ENCODE measurements at places on chromosomes 11 and 22. TPM values are rescaled to one million over a fixed set of nuclear protein-coding genes. Genes with fewer than 3 reads are reported as not detected.
A peak's percentile ranks its signal among the peaks of the same experiment; 100 is the strongest.

DNA sequence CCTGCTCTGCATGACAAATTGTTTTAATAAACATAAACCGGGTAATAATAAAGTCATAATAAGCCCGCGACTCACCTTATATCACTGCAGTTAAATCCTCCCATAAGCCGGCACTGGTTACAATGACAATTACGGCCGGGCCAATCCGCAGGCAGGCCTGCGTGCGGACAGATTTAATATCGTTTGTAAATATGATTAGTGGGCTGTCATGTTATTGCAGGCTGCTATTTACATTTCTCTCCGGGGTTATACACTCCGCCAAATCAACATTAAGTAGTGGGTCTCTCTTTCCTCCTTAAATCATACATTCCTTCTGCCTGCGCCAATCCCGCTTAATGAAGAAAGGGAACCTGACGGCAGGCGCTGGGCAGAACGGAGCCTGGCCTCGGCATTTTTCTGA lies 51.8 kb upstream of the LMO1 start:
- H3K36me3 ChIP-seq = no peaks in the 10 kb centered on the region
- H3K27ac ChIP-seq = no peak overlapping the region
- peaks cover 4% of the 10 kb centered on the region for H3K27me3 ChIP-seq
- DNase-seq = no peak

DNA sequence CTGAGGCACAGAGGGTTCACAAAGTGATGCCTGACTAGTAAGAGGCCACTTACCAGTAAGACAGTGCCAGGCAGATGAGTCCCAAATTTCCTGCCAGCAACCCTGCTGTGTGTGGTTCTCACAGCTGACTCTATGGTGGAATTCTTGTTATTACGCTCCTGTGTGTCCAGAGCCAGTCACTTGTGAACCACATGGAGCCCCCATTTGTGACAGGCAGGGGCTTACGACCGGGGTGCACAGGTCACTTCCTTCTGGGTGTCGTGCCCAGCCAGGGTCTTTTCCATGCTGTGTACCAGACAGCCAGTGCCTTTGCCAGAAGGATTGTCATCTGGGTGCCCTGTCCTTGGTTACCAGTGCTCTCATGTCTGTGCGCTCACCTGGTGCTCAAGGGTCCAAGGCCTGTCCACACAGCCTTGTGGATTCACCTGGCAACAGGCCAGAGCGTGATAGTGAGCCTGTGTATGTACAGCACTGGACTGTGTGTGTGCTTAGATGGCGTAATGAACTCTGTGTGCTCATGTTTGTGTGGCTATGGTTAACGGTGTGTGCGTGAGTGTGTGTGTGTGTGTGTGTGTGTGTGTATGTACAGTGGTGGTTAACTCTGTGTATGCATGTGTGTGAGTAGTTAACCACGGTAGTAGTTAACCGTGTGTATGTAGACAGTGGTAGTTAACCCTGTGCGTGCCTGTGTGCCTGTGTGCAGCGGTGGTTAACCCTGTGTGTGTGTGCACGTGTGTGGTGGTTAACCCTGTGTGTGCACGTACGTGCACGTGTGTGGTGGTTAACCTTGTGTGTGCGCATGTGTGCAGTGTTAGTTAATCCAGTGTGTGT lies 18.6 kb downstream of the GRAMD4 start:
- no peaks in the 10 kb centered on the region for H3K27me3 ChIP-seq
- H3K36me3 ChIP-seq = no peaks in the 10 kb centered on the region
- no peaks in the 10 kb centered on the region for H3K4me1 ChIP-seq
- H3K4me3 ChIP-seq = no peak overlapping the region
- DNase-seq = no peak

DNA sequence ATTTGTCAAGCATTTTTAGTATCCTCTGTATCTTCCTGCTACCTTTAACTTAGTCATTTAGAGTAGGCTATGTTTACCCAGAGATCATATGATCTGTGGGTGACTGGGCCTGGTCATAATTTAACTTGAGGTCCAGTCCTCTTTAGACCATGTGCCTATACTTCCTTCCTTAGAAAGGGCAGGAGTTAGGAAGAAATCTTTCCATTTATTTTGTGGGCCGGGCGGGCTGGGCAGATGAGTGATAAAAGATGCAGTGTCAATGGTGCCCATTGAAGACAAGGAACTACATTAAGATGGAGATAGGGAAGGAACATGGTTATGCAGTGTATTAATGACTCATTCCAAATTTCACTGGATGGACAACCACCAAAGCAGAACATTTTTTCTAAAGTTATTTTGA lies 30.9 kb upstream of the PDE3B start:
- peaks cover 40% of the 10 kb centered on the region for H3K4me1 ChIP-seq
- H3K27ac ChIP-seq = no peak overlapping the region
- DNase-seq = no peak
- no peaks in the 10 kb centered on the region for H3K27me3 ChIP-seq
- H3K36me3 ChIP-seq = peaks cover 57% of the 10 kb centered on the region

GRCh38 chr11:96051820-96052219 lies 127.9 kb upstream of the MTMR2 start:
- no peaks in the 10 kb centered on the region for H3K27me3 ChIP-seq
- peaks cover 71% of the 10 kb centered on the region for H3K4me1 ChIP-seq
- no peak for DNase-seq

DNA sequence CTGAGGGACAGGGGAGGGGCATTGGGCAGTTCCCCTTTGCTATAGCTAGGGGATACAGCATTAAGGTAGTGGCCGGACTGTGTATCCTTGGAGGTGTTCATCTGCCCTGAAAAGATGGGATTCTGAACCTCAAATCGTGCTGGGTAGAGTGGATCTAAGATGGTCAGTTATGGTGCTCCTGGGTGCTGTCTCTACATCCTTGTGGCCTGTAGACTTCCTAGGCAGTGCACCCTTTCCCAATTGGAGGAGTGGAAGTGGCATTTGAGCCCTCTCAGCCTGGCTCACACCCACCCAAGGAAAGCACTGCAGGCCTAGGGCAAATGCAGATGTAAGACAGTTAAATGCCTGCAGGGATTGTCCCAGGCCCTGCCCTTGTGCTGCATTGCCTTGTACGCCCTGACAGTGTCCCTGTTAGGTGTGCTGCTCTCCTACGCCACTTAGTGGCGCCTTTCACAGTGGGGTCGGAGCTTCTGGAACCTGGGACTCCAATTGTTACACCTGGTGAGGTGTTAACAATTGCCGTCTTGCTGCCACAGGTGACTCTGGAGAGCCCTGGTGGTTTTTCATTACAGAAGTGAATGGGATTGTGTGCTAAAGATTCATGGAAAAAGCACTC lies 35.0 kb downstream of the PPFIBP2 start:
- no peaks in the 10 kb centered on the region for H3K4me1 ChIP-seq
- no peaks in the 10 kb centered on the region for H3K27me3 ChIP-seq
- peak; percentile 54 for DNase-seq
- H3K27ac ChIP-seq = no peak overlapping the region
- H3K36me3 ChIP-seq = no peaks in the 10 kb centered on the region
- H3K4me3 ChIP-seq = no peak overlapping the region

GRCh38 chr11:63534076-63534475 lies 2.5 kb upstream of the PLAAT4 start:
- H3K36me3 ChIP-seq = no peaks in the 10 kb centered on the region
- no peak overlapping the region for H3K4me3 ChIP-seq
- H3K4me1 ChIP-seq = peaks cover 85% of the 10 kb centered on the region
- H3K27ac ChIP-seq = peak overlapping the region; percentile 40

DNA sequence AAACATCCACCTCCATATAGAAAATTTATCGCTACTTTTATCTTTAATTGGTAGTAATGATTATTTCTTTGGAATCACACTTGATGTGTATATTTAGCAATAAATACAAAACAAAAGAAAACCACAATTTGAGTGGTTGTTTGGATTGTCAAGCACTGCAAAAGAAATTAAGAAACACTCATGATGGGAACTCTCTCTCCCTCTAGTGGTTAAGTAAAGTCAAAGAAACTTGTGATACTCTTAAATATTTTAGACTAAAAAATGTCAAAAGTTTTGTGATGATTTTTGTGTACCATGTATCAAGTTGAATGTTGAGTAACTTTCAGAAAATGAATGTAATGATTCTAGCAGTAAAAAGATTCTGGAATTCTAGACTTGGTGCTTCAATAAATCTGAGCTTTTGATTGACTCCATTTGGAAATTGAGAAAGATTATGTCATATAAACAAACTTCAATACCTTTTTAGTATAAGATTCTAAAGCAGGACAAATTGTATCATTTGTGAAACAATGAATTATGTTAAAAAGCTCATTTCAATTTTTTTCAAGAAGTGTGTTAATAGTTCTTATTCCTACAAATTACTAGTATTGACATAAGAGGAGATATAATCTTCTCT lies 20.8 kb downstream of the MUC15 start:
- H3K36me3 ChIP-seq = no peaks in the 10 kb centered on the region
- no peaks in the 10 kb centered on the region for H3K4me1 ChIP-seq
- DNase-seq = no peak
- H3K27ac ChIP-seq = no peak overlapping the region
- no peaks in the 10 kb centered on the region for H3K27me3 ChIP-seq
- H3K4me3 ChIP-seq = no peak overlapping the region

- no peak for DNase-seq
- no peaks in the 10 kb centered on the region for H3K36me3 ChIP-seq
- H3K4me3 ChIP-seq = no peak overlapping the region
- no peak overlapping the region for H3K27ac ChIP-seq
- no peaks in the 10 kb centered on the region for H3K27me3 ChIP-seq
- no peaks in the 10 kb centered on the region for H3K4me1 ChIP-seq
Observed at GRCh38 chr11:22957786-22958185, 97.5 kb upstream of the CCDC179 start.

DNA sequence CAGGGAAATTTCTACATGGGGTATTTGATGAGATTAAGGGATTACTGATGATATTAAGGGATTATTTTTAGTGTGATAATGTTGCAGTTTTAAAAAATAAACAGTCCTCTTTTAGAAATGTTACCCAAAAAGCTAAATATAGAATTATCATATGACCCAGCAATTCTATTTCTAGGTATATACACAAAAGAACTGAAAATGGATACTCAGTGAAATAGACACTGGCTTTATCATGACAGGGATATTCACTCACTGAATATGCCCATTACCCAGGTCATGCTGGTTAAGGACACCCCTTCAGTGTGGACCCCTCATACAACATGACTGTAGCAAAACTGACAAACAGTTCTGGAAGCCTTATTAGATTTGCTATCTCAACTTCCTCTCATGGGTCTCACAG lies 27.8 kb downstream of the USP28 start:
- H3K4me1 ChIP-seq = no peaks in the 10 kb centered on the region
- no peak overlapping the region for H3K27ac ChIP-seq
- no peaks in the 10 kb centered on the region for H3K27me3 ChIP-seq
- DNase-seq = no peak
- peaks cover 35% of the 10 kb centered on the region for H3K36me3 ChIP-seq

DNA sequence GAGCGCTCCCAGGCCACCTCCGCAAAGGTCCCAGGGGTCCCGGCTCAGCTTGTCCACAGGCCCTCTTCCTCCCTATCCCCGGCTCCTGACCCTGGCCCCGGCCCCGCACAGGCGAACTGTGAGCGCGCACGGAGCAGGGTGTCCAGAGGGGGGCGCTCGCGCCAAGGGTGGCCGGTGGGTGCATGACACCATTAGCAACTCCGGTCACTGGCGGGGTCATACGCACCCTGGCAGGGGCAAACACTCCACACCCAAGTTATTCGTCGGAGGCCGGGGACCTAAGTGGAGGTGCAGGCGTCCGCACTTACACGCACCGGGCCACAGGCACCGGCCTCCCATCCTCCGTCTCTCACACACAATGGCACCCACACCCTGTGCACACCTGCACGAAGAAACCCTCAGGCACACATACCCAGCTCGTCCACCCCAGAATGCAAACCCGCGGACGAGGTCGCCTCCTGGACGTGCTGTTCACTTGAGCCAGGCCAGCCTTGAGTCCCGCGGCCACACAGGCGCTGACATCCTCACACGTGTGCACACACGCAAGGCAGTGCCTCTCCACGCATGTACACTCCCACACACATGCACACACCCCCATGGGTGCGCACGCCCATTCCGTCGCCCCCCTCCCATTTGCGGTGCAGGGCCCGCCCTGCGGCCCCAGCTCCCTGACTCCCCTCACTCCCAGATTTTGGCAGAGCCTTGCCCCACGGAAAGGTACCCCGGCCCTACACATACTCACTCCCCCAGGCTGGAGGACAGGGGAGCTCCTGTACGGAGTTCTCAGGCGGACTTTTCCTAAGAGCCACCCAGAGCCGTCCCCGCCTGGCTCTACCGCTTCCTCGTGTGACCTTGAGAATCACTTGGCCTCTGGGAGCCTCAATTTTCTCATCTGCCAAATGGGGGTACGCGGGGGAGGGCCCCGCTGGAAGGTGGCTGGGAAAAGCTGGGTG lies at the start of gene RASGRP2:
RASGRP2 (minus strand) TSS at position 552 of the 953 bp plus-strand sequence. CDS start 1,276 bp downstream, outside the sequence.
- peak within 1 kb of the TSS; percentile 22 for H3K27ac ChIP-seq
- no peaks in the 10 kb centered on the region for H3K27me3 ChIP-seq
- H3K4me3 ChIP-seq = peak within 1 kb of the TSS; percentile 65
- H3K4me1 ChIP-seq = peaks cover 20% of the 10 kb centered on the region
- peak; percentile 90 for DNase-seq

DNA sequence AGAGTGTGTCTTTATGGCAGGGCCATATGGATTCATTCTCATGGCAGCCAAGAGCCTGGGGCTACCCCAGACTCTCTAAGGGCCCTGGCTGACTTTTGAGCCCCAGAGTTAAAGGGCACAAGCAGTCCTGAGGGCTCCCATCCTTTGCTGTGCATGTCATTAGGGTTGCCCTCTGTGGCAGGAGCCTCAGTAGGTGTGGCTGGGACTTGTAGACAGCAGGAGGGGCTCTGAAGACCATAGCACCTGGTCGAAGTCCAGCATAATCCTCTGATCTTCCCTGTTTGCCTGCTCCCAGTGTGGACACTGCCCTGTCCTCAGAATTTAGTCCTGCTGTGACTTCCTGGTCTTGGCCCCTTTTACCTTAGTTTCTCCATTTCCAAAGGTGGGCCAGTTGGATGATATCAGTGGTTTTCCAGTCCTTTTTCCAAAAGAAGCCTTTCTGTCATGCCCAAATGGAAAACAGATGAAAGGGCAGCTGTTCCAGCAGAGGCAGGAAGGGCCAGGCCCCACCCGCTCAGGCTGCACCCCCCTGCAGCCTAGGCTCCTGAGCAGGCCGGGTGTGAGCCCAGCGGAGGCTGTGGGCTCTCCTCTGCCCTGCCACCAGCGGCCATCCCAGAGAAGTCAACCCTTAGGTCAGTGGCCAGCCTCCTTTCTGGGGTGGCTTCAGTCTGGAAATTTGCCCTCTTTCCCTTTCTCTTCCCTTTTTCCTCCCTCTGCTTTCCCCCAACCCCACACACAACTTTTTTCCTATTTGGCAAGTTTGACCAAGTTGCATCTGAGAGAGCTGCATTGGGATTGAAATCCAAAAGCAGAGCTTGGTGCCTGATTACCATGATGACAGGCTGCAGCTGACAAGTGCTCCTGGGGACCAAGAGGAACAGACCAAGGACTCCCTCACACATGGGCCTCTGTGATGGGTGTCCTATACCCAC lies 32.8 kb upstream of the SUSD2 start:
- DNase-seq = no peak
- H3K4me3 ChIP-seq = no peak overlapping the region
- H3K4me1 ChIP-seq = peaks cover 83% of the 10 kb centered on the region
- H3K27ac ChIP-seq = no peak overlapping the region
- peaks cover 9% of the 10 kb centered on the region for H3K36me3 ChIP-seq
- H3K27me3 ChIP-seq = no peaks in the 10 kb centered on the region

The KCNJ11 gene
- total RNA-seq = 2.4 TPM

The VSIG10L2 gene
- total RNA-seq = not detected

Measured in activated CD8-positive, alpha-beta T cell treated with anti-CD3 and anti-CD28 coated beads for 36 hours (primary cell).